Karpas-422 (cell line): ENCODE measurements at places on chromosomes 4 and X.

GRCh38 chrX:119095936-119096335 is 23.1 kb downstream of the CT47C1 start:
- H3K27me3 ChIP-seq = no peaks in the 10 kb centered on the region
- H3K4me3 ChIP-seq = no peak overlapping the region
- no peak overlapping the region for H3K27ac ChIP-seq
- H3K36me3 ChIP-seq = no peaks in the 10 kb centered on the region
- H3K4me1 ChIP-seq = no peaks in the 10 kb centered on the region

GRCh38 chrX:24946369-24946768 is 69.4 kb downstream of the ARX start:
- H3K27me3 ChIP-seq = no peaks in the 10 kb centered on the region
- no peaks in the 10 kb centered on the region for H3K4me1 ChIP-seq
- DNase-seq = no peak
- H3K36me3 ChIP-seq = no peaks in the 10 kb centered on the region

GRCh38 chr4:8478801-8479744 is 38.5 kb downstream of the TRMT44 start:
- H3K4me3 ChIP-seq = no peak overlapping the region
- H3K27ac ChIP-seq = no peak overlapping the region
- DNase-seq = no peak
- no peaks in the 10 kb centered on the region for H3K27me3 ChIP-seq
- no peaks in the 10 kb centered on the region for H3K36me3 ChIP-seq

DNA sequence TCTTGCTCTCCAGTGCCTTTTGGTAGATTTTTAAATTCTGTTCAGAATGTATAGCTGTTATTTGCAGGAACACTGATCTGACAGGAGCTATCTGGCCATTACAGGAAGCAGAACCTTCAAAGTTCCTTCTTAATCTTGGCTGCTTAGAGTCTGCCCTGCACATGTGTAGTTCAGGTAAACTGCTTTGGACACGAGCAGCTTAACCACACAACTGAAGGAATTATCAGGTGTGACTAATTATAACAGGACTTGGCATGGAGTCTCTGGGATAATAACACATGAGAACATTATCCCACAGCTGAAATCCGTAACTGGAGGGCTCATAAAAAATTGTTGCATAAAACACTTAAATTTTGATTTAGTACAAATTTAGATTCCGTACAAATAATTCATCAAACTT is 11.6 kb upstream of the ING2 start:
- no peaks in the 10 kb centered on the region for H3K36me3 ChIP-seq
- no peak overlapping the region for H3K4me3 ChIP-seq
- no peak for DNase-seq
- no peaks in the 10 kb centered on the region for H3K4me1 ChIP-seq
- no peak overlapping the region for H3K27ac ChIP-seq

DNA sequence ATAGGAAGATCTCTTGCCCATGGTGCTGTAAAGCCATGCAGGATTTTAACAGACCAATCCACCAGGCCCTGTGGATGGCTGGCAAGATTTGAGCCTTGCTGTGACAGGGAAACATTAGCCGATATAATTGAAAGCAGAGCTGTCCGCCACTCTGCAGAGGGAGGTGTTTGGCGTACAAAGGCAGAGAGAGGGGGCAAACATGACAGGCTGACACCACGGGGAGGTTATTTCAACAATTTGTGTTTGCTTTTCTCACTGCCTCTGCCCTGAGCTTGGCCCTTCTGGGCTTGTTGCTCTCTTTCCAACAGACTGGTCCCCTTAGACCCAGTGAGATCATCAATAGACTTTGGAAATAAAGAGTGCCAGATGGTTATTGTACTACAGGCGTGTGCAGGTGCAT is 59.4 kb downstream of the CLNK start:
- H3K4me1 ChIP-seq = no peaks in the 10 kb centered on the region
- no peak overlapping the region for H3K27ac ChIP-seq
- no peak for DNase-seq
- no peaks in the 10 kb centered on the region for H3K27me3 ChIP-seq

GRCh38 chr4:112214390-112215264 is 17.0 kb upstream of the AP1AR start:
- no peak overlapping the region for H3K4me3 ChIP-seq
- no peaks in the 10 kb centered on the region for H3K36me3 ChIP-seq
- H3K27ac ChIP-seq = no peak overlapping the region
- no peaks in the 10 kb centered on the region for H3K27me3 ChIP-seq

DNA sequence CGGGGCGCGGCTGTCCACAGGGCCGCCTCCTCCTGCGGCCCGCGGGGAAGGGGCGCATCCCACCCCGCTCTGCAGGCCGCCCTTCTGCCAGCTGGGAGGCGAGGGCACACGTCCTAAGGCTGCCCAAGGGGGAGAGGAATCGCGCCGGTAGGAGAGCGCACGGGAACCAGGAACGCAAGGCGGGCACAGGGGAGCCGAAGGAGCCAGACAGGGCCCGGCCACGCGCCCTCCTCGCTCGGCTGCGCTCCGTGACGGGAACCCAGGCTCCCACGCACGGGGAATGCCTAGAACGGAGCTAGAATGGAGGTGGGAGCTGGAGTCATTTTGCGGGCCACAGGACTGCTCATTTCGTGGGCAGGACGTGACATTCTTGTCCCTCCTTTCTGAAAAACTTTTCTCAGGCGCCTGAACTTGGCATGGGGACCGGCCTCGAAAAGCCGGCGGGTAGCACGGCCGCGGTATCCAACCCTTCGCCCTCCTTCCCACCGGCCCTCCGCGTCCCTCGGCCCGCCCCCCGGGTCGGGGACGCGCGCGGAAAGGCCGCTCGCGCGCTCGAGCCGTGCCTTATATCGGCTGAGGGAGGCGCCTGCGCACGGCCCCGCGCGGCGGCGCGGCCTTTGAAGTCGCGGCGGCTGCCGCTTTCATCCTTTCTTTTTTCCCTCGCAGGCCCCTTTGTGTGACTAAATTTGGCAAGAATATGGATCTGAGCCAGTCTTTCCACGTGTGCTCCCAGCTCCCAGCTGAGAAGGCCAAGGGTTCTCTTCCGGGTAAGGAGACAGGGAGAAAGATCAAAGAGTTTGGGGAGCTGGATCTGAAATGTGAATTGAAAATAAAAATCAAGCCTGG is 4.2 kb upstream of the LEF1 start:
- no peaks in the 10 kb centered on the region for H3K4me1 ChIP-seq
- no peak overlapping the region for H3K27ac ChIP-seq
- no peaks in the 10 kb centered on the region for H3K27me3 ChIP-seq
- no peak for DNase-seq

DNA sequence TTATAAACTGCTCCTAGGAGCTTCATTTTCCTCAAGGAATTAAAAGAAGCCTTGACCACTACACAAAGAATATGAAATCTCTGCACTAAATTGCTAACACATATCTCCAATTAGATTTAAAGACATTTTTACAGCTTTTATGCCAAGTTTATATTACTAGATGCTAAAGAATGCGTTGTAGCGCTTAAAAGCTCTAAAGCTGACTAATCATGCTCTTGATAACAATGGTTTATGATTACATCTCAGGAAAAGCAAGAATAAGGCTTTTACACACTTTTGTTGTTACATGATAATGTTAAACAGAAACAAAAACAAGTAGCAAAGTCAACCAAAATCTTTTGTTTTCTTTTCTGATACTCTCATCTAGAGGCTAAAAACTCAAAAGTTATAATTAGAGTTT is 44.7 kb downstream of the SLC10A7 start:
- no peaks in the 10 kb centered on the region for H3K4me1 ChIP-seq
- no peak for DNase-seq
- H3K27ac ChIP-seq = no peak overlapping the region

GRCh38 chrX:20542072-20542471 is 275.4 kb upstream of the RPS6KA3 start:
- no peaks in the 10 kb centered on the region for H3K36me3 ChIP-seq
- no peak overlapping the region for H3K4me3 ChIP-seq
- H3K27me3 ChIP-seq = no peaks in the 10 kb centered on the region
- DNase-seq = no peak
- no peaks in the 10 kb centered on the region for H3K4me1 ChIP-seq

GRCh38 chr4:35938936-35939335 is 305.4 kb downstream of the ARAP2 start:
- H3K27me3 ChIP-seq = no peaks in the 10 kb centered on the region
- H3K27ac ChIP-seq = no peak overlapping the region
- H3K4me3 ChIP-seq = no peak overlapping the region
- DNase-seq = no peak

- no peaks in the 10 kb centered on the region for H3K36me3 ChIP-seq
- H3K4me1 ChIP-seq = no peaks in the 10 kb centered on the region
- DNase-seq = no peak
- H3K4me3 ChIP-seq = no peak overlapping the region
Measured at GRCh38 chr4:40957281-40957680, 207.5 kb downstream of the NSUN7 start.

DNA sequence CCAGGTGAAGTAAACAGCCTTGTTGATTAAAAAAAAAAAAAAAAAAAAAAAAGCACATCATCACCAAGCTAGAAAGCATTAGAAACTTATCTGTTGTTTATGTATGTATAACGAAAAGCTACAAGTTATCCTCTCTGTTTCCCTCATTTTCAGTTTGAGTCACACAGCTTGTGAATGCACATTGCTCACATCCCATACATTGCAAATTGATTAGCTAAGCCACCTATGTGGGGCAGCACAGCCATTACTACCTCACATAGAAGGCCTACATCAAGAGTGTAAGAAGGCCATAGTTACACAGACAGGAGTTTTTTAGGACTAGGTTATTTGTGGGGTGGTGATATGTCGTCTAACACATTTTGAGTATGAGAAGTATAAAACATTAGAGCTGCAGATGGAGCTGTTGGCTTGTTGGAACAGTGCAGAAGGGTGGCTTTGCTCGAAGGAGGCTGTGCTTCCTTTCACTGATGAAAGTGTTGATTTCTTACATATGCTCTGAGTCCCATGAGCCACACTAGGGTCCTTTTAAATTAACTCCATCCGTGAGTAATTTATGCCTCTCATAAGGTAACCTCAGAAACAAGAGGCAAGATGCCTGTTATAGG is 431.6 kb downstream of the GABRG1 start:
- no peaks in the 10 kb centered on the region for H3K4me1 ChIP-seq
- H3K27ac ChIP-seq = no peak overlapping the region
- H3K36me3 ChIP-seq = no peaks in the 10 kb centered on the region
- no peak for DNase-seq

- no peaks in the 10 kb centered on the region for H3K27me3 ChIP-seq
- H3K27ac ChIP-seq = no peak overlapping the region
- H3K4me3 ChIP-seq = no peak overlapping the region
- H3K4me1 ChIP-seq = no peaks in the 10 kb centered on the region
- no peaks in the 10 kb centered on the region for H3K36me3 ChIP-seq
Measured at GRCh38 chr4:9929111-9929510, 92.2 kb downstream of the SLC2A9 start.

GRCh38 chrX:109952985-109953905 is 49.7 kb upstream of the TMEM164 start:
- no peaks in the 10 kb centered on the region for H3K4me1 ChIP-seq
- H3K36me3 ChIP-seq = no peaks in the 10 kb centered on the region
- no peak for DNase-seq
- H3K4me3 ChIP-seq = no peak overlapping the region
- H3K27me3 ChIP-seq = no peaks in the 10 kb centered on the region
- H3K27ac ChIP-seq = no peak overlapping the region

DNA sequence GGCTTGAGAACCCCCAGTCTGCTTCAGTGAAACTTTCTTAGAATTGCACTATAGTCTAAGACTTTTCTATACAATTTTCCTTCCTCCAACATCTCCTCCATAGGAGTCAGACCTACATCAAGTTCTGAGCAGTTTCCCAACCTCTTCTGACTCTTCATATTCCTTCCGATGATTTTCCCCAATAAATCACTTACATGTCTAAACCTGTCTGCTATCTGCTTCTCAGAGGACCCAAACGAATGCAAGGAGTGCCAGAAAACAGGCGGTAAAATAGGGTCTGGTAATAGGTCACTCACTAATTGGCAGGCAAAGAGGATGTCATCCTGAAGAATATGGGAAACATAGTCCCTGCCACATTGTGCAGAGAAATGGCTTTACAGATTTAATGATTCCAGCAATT is 153.9 kb downstream of the PCDH18 start:
- DNase-seq = no peak
- no peak overlapping the region for H3K27ac ChIP-seq
- H3K36me3 ChIP-seq = no peaks in the 10 kb centered on the region
- H3K4me1 ChIP-seq = no peaks in the 10 kb centered on the region
- no peak overlapping the region for H3K4me3 ChIP-seq

DNA sequence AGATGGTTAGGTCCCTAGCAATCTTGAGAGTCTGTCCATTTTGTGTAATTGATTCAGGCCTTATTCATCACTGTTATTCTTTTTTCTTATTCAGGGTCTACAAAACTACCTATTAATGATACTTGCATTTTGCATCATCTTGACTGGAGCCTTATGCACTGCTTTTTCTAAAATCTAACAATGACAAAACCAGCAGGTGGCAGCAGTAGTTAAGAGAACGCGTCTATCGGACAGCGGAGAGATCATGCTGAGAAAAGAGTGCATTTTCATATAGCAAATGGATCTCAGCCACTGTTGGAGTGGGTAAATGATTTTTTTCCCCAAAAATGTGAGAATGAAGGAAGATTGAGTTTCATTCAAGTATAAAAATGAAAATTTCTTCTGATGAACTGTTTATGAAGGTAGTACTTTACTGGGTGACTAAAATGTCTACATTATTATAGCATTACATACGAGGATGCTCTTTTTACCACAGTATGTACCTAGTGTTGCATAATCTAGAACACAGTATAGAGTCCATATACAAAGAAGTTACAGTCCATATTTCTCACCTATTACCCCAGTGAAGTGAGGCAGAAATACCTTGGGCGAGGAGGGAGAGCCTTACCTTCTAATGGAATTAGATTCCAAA is 43.2 kb downstream of the TMEM144 start:
- peak; percentile 88 for DNase-seq
- H3K4me1 ChIP-seq = no peaks in the 10 kb centered on the region
- no peaks in the 10 kb centered on the region for H3K27me3 ChIP-seq
- no peaks in the 10 kb centered on the region for H3K36me3 ChIP-seq
- no peak overlapping the region for H3K4me3 ChIP-seq

DNA sequence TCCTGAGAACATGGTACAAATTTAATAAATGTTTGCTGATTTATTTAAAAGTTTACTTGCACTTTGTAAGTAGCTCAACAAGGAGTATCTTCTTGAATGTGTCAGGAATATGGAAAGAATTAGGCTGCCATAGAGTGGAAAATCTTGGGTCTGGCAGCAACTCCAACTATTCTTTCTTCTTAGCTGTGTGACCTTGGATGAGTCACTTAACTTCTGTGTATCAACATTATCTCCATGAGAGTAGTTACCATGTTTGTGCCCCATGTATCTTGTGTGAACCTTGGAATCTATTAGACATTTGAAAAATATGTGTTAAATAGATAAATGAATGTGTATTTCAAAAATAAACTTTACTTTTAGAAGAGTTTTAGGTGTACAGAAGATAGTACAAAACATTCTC is 348.8 kb downstream of the GBA3 start:
- H3K27me3 ChIP-seq = 0 out of 2 replicates have a peak, but pooled peaks cover 2% of the 10 kb centered on the region
- no peaks in the 10 kb centered on the region for H3K4me1 ChIP-seq
- DNase-seq = no peak
- H3K27ac ChIP-seq = no peak overlapping the region
- H3K4me3 ChIP-seq = no peak overlapping the region
- no peaks in the 10 kb centered on the region for H3K36me3 ChIP-seq
